COR-L47 (cell line): ENCODE measurements at places on chromosomes 5 and 9.

- DNase-seq, result no peak
Observed at GRCh38 chr9:114207034-114207810, 51.9 kb downstream of the COL27A1 start.

- DNase-seq, result no peak
Observed at GRCh38 chr5:77277759-77278158, 67.3 kb downstream of the PDE8B start.

DNA sequence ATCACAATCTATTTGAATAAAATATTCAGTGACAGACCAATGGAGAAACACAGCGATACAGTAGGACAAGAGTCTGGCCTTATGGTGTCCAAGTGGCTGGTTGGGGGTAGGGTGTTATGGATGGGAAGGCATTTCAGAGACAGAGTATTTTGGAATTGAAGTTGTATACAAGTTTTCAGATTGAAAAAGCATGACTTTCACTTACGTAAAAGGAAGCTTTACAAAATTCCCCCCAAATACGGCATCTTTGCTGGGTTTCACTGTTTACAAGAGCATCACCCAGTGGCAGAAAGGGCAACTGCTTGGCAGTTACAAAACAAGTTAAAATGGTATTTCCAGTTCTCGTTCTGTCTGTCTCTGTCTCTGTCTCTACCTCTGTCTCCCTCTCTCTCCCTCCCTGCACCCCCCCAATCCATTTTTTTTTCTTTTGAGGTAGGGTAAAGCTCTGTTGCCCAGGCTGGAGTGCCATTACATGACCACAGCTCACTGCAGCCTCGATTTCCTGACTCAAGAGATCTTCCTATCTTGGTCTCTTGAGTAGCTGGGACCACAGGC is 86.2 kb downstream of the PTPN3 start:
- peak; percentile 0 for DNase-seq

- DNase-seq, result no peak
Observed at GRCh38 chr5:81233080-81233634, at the start of gene CKMT2. CKMT2 (plus strand) TSS chr5:81233322; CDS start chr5:81251133, 17,811 bp downstream.

- DNase-seq, result no peak
Observed at GRCh38 chr9:4463824-4464223, 26.4 kb upstream of the SLC1A1 start.

- DNase-seq, result no peak
Observed at GRCh38 chr5:125113328-125113727, 366.9 kb upstream of the ZNF608 start.

GRCh38 chr5:52623291-52623690 is 164.4 kb upstream of the ITGA1 start:
- DNase-seq, result no peak

GRCh38 chr9:71758785-71759184 is 9.5 kb downstream of the CEMIP2 start:
- DNase-seq, result peak; percentile 76

DNA sequence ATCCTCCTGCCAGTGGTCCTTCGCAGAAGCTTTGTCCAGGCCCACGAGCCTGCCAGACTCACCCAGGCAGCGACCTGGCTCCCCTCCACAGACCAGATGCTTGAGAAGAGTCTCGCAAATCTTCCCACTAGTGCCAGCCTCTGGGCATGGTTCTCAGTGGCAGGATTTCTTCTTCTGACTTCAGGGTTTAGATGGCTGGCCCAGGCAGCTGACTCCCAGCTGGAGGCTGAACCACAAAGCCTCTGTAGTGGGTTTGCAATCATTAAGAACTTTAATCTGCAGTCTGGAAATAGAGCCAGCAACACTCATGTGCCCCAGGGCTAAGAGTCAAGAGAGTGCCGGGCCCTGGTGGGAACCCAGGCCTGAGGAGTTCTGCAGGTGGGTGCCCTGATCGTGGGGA is 90.6 kb upstream of the ICE1 start:
- no peak for DNase-seq

DNA sequence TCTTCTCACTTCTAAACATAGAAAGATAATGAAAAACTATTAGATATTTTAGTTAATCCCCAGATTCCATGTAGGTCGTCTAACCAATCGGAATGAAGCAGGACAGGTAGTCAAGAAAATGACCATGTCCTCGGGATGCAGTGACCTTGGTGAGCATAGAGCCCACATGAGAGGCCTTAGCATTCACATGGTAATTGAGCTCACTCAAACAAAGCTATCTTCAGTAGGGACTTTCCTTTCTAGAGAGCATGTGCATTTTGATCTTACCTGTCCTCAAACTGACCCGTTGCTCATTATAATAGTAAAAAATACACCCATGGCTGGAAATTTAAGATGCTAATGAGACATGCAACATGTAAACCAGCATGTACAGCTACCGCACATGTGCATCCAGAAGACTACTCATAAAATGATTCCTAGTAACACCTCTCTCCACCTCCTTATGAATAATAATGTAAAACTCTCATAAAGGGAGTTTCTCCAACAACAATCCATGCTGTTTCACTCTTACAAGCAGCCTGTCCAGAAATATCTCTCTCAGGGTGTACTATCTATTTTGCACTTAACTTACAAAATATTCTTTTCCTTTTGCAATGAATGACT is 274.0 kb upstream of the CDH9 start:
- DNase-seq, result no peak

- DNase-seq, result no peak
Observed at GRCh38 chr9:121321016-121321503, 49.0 kb downstream of the STOM start.

DNA sequence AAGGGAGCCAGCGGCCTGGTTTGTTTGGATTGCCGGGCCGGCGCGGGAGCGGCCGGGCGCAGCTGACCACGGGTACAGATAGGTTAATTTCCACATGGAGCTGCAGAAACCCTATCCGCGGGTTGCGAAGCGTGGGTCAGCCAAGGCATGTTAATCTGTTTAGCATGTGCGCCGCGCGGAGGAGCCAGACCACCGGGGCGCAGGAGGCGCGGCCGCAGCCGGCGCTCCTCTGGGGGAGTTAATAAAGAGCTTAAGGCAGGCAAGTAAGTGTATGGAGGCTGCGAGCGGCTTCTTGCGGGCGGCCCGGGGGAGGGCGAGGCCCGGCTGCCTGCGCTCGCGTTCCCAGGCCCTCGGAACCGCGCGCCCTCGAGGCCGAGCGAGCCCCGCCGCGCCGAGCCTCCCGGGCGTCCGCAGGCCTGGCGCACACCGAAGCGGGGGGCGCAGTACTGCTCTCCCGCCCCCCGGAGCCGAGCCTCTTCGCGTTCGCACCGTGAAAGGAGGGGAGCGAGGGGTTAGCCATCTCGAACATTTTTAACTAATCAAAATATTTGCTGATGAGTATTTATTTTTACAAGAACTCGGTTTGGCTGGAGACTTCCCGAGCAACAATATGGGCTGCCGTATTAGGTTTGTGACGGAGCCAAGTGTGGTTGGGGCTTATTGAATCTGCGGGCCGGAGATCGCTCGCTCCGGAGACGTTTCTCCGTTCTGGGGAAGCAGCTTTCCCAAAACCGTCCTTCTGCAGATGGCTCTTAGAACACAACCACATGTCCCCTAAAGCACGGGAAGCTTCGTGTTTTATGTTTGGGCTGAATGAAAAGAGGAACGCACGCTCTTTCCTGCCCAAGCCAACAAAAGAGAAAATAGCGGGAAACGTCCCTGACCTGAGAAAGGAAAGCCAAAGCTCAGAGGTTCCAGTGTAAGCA is 28.8 kb downstream of the FOXD1 start:
- DNase-seq, result no peak

DNA sequence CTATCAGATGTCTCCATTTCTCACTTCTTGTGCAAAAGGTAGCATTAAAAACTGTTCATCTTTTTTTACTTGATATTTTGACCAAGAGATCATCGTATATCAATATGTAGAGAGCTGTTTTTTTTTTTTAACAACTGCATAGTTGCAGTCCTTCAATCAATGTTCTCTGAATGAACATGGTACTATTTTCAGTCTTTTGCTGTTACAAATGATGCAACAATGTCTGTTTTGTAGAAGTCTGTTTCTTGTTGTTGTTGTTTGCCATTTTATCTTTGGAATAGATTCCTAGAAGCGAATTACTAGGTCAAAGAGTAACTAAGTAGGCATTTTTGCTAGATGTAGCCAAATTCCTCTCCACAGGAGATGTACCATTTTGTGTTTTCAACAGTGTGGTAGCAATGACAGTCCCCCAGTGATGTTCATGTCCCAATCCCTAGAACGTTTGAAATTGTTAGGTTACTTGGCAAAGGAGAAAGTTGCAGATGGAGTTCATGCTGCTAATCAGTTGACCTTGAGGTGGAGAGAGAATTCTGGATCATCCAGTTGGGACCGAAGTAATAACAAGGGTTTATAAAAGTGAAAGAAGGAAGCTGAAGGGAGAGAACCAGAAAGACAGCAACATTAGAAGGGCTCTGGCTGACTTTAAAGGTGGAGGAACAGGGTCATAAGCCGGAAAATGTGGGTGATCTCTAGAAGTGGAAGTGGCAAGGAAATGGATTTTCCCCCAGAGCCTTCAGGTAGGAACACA is 6.3 kb downstream of the MTREX start:
- DNase-seq, result no peak

DNA sequence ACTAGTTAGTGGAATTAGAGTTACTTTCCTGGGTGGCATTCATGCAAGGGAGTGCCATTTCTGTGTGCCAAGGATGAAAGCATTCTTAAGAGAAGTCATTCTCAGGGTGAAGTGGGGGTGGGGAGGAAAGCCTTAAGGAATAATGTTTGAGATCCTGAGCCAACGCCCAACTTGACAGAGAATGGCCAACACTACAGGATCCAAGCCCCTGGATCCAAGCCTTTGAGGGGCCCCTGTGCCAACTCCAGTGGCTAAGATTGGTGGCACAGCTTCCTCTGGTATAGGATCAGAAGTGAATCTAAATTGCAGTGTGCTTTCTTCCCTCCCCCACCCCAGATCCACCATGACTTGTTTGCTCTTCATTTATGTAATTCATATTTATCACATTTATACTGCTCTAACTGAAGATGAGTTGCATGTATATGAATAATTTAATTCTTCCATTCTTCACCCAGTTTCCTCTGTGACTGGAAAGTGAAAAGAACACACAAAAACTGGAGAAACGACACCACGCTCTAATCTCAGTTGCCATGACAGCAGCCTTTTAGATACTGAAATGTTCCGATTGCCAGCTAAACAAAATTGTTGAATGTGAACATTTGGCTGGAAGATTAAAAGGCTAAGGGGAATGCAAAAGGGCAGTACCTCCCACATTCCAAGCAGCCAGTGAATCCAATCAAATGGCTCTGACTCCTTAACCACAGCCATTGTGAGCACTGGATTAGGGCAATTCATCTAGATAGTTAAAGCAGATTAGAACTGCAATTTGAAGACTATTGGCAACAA is 4.5 kb downstream of the ZNF608 start:
- no peak for DNase-seq

DNA sequence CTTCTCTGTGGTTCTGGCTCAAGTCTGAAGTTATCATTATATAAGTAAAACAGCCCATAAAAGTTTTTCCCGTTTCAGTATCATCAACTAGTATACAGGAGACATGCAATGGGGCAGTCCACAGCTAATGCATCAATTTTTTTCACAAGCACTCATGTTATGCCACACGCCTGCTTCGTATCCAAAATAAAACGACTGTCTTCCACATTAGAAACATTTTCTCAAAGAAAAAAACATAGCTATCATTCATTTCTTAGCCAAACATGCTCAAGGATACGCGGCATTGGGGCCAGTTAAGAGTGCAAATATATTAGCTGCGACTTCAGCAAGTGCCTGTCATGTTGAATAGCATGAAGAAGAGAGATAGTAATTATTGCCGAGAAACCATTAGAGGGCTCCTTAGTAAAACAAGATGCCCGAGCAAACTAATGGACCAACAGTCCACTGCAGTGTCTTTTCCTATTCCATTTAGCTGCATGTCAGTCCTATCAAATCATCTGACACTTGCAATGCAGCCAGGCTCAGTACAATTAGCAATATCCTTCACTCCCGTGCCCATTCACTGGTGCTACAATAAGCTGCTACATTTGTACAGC is 68.5 kb downstream of the BNC2 start:
- no peak for DNase-seq

DNA sequence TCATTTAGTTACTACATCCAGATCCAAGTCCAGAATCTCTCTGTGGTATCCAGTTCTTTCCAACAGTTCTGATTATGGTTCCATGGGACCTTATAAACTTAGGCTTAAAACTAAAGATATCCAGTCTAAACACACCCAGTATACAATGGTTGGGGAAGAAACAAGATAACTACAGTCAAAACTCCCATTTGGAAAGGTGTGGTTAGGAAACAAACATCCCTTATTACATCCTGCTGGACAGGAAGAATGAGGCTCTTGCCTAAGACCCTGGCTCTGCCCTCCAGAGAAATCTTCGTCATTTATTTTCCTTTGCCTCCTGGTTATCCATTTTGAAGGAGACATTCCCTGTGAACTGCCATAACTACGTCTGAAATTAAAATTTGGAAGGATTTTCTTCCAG is 64.6 kb upstream of the EPB41L4A start:
- DNase-seq, result no peak

DNA sequence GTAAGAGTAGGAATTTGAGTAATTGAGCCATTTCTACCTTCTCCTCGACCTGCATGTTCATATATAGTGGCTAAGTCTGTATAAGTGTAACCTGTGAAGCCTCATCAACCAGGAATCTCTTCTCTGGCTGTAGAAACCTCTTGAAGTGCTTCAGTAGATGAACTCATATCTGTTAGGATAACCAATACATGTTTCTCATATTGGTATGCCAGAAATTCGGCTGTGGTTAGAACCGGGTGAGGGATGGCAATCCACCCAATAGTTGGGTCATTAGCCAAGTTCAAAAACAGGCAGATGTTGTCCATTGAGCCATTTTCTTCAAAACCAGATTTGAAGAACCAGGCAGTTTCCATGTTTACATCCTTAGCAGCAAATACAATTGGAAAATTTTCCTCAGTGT is 28.9 kb upstream of the GSN start:
- DNase-seq, result no peak

GRCh38 chr5:136403346-136403745 is 38.0 kb upstream of the TRPC7 start:
- DNase-seq, result no peak
